Activated CD4-positive, alpha-beta T cell treated with anti-CD3 and anti-CD28 coated beads, Interleukin-2, amount 10 ng/mL, durations not matched to agents 24 days and 14 days (primary cell): ENCODE measurements at places on chromosomes 13 and 19.
A peak's percentile ranks its signal among the peaks of the same experiment; 100 is the strongest.

DNA sequence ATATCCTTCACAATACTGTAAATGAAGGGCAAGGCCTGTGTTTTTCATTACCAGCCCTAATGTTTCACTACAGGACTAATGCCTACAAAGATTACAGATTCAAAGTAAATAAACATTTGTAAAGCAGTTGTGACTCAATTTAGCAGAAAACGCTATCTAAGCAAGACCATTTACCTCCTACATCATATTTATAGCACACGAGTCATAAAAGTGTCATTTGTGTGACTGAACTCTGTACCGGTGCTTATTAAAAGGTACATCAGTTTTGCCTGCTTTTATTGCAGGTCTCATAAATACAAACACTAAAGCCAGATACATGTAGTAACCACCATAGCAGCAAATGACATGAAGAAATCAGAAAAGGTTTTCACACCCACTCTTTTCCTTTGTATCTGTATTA lies 61.5 kb upstream of the SLC15A1 start:
- no peak for DNase-seq

GRCh38 chr13:53920916-53921315 lies 892.3 kb downstream of the OLFM4 start:
- no peak for DNase-seq

DNA sequence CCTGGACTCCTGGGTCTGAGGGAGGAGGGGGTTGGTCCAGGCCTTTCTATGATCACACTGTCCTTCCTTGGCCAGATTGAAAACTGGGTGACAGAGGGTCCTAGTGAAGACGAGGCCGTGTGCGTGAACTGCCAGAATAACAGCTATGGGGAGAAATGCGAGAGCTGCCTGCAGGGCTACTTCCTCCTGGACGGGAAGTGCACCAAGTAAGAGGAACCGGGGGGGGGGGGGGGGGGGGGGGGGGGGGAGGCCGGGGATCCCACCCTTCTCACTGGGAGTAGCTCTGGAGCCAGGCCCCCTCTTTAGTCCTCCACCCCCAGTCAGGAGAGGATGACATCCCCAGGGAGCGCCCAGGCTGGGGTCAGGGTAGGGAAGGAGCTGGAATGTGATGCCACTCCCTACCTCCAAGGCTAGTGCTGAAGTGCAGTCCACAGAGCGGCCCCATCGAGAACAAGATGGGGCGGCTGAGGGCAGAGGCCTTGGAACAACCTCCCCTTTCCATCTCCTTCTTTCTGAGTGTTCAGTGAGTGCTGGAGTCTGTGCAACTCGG lies 19.4 kb downstream of the CNFN start:
- no peak for DNase-seq

DNA sequence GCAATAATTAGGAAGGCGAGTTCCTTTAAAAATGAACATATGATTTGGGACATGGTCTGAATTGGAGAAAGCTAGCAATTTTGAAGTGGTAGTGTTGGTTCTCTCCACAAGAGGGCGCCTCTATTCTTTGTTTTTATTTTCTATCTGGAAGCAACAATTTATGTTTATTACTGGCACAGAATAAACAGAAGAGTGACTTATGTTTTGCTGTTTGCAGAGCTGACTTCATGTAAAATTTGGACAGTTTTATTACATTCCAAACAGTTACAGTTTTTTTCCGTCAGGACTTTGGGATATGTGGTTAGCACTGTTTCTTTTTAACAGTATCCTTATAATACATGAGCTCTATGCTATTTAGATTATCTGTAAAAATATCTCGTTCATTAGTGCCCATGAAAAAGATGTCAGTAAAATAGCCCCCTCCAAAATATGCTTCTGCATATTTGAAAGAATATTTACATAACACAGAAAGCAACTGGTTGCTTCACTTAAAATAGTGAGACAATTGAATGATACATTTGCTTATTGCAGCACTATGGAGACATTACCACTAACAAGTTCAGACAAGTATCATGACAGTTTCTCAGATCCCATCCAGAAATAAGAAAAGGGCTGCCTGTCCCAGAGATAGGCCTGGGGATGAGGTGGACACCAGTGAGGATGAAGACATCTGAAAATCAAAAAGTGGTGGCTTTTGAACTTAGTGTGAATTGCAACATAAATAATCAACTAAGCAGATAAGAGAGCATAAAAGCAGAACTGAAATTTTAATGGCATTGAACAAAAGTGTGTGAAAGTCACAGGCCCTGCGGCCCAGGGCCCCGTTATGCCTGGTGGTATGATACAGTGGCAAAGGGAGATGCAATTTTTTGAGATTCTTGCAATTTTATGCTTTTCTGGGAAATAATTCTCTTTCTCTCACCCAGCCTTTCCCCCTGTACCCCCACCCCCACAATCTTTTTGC lies 32.3 kb upstream of the FGF9 start:
- peak; percentile 77 for DNase-seq

DNA sequence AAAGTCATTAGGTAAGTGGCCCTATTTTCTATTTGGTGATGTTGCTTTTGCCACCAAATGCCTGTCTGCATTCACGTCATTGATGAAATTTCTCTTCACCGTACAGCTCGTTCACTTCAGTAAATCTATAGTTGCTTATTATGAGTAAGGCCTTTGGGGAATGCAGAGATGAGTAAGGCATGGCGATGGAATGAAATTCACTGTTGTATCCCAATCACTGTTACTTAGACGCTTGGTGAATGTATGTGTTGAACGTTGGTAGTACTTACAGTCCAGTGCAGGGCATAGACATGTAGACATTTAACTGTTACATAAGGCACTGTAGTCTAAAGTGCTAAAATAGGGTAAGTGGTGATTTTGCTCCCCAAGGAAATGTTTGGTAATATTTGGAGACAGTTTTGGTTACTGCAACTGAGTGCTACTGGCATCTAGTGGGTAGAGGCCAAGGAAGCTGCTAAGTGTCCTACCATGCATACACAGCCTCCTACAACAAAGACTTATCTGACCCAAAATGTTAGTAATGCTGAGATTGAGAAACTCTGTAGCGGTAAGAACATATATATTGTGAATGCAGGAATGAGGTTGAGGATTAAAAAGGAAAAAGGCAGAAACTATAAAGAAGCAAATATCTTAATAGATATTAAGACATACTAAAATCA lies 5.8 kb downstream of the AKAP11 start:
- DNase-seq = no peak

GRCh38 chr13:53088871-53089270 lies 60.3 kb downstream of the OLFM4 start:
- DNase-seq = no peak

DNA sequence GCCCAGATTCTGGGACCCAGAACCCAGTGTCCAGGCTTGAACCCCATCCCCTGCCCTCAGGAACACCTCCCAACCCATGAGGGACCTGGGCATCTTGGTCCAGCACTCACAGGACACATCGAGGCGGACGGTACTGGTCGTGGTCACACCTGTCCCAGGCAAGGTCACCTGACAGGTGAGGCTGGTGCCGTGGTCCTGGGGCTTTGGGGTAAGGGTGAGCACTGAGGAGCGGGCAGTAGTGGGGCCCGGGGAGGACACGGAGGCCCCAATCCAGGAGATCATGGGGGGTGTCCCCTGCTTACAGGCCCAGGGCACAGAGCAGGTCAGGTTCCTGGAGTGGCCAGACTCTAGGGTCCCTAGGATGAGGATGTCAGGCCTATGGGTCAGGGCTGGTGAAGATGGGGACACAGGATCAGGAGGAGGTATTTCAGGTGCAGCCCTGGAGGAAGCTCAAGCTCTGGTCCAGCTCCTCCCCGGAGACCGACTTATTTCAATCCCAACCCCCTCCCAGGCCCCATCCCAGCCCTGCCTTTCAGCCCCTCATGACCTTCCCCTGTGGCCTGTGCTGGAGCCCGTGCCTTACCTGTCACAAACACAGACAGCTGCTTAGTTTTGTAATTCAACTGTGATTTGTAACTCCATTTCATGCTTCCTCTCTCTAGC lies 772 bp downstream of the SIGLEC8 start:
- no peak for DNase-seq

DNA sequence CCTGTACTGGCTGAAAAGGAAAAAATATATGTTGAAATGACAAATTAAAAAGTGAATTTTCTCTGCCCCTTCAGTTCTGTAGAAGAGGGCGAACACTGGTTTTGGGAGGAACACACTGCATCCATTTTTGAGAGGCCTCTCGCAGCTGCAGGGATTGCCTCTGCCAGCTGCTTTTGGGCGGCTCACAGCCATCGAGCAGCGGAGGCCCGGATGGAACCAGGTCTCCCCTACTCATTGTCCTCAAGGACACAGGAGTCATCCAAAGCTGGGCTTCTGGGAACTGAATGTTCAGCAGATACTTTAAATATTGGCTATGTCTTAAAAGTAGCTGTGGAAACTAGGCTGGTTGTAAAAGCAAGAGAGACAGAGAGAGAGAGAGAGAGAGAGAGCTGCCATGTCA lies 17.1 kb downstream of the RCBTB2 start:
- peak; percentile 43 for DNase-seq

- no peak for DNase-seq
Observed at GRCh38 chr19:33775731-33776487, 20.8 kb upstream of the KCTD15 start.

- DNase-seq = peak; percentile 66
Observed at GRCh38 chr19:27974082-27974513, 1238.9 kb downstream of the UQCRFS1 start.

- DNase-seq = no peak
Observed at GRCh38 chr19:2699413-2700140, 2.9 kb downstream of the GNG7 start.

GRCh38 chr13:99553033-99553432 lies 51.8 kb downstream of the TM9SF2 start:
- no peak for DNase-seq

GRCh38 chr19:3984908-3985642 lies at the start of gene EEF2:
TSS of gene EEF2 (minus strand) at chr19:3985463. CDS start at chr19:3985380, 83 bp downstream.
- DNase-seq = peak; percentile 97

GRCh38 chr13:50127726-50128291 lies 112.6 kb downstream of the KCNRG start:
- DNase-seq = peak; percentile 61

DNA sequence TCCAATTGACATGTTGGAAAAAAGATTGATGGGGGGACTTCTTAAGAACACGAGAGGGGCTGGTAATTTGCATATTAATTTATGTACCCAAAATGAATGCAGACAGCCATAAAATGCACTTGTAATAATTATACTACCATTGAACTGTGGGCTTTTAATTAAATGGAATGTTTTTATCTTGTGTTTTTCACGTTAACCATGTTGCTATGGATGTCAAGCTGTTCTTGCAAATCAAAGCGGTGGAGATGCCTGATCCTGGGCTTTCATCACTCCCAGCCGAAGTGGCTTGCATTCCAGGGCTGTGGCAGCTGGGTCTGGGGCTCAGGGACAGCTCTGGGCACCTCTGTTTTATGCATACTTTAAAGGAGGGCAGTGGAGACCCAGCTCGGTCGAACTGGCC lies 179.4 kb upstream of the TMTC4 start:
- no peak for DNase-seq

DNA sequence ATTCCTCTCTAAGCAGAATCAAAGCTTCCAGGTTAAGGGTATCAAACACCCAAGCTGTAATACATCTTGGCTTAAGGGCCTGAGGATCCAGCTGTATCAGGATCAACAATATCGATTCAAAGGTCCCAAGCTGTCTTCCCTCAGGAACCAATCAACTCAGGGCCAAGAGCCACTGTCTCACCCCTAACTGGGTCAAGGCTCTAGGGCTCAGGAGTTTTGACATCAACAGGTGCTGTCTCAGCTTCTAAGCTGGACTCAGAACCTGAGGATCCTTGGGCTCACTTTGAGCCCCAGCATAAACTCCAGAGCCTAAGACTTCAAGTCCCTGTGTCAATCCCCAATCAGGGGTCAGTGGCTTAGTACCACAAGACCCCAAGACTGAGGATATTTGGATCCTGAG lies 917 bp downstream of the FBXW9 start:
- DNase-seq = no peak

DNA sequence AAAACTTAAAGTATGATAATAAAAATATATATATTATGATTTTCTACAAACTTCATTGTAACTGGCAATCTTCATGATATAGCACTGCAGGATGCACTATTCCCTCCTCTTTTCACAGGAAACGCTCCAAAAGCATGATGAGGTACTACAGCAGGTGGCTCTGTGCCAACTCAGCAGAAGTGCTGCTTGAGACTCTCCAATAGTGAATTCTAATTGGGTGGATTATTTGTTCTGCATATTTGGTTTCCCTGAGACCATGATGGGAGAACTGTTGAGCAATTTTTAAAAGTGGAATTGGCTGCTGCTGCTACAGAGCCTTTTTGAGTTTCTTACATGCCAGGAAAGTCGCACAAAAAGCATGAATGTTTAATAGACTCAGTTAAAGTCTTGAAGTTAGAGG lies 1782.4 kb upstream of the PCDH20 start:
- DNase-seq = no peak

- DNase-seq = no peak
Observed at GRCh38 chr13:84439108-84439507, 556.8 kb upstream of the SLITRK1 start.

DNA sequence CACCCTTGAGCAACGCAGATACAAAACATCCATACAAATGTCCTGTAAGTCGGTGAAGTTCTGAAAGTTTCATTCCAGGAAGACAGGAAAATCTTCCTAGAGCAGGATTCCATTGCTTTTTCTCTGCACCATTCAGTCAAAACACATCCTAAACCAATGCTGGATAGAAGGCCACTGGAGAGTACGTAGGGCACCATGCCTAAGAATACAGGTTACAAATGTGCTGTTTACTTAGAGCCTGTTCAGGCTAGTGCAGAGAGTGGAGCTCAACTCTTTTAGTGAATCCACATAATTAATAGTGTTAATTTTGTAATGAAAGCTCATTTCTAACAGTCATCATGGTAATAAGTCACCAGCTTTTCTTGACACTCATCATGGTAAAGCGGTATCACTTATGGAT lies 187.6 kb downstream of the NHLRC3 start:
- DNase-seq = no peak

DNA sequence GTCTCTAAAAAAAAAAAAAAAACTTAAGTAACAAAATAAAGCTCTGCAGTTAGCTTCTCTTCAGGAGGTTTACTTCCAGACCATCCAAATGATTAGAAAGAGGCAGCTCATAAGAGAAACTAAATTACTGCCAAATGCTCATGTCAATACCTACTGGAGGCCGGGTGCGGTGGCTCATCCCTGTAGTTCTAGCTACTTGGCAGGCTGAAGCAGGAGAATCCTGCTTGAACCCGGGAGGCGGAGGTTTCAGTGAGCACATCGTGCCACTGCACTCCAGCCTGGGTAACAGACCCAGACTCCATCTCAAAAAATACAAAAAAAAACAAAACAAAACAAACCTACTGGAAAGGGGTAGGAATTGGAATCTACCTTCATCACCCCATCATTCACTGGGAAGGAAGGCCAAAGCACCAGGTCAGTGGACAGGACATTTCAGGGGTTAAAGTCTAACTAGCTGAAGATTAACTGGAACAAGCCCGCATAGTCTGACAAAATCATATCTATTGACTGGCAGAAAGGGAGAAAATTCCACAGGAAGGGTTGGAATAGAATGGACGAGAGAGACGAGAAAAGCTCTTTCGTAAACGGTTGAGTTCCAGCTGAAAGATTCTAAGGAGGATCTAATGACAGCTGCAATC lies 1.3 kb downstream of the ZFP14 start:
- DNase-seq = no peak

DNA sequence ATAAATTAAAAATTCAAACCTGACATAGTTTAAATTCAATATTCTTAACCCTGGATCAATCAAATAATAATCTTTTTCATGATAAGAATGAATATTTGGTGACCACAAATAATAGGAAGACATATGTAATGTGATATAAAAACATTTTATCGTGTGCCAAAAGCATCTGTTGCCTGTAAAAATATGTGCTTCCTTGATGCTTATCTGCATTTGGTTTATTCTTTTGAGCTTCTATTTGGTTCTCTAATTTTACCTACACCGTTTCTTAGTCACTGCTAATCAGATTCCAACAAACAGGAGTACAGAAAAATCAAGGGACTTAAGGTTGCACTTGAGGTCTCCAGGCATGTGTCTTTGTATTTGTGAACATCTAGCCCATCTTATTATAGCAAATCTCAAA lies 274.5 kb downstream of the DCT start:
- DNase-seq = no peak
